ENCODE measurements at places on chromosomes 4 and X.

GRCh38 chrX:38552721-38553120, 8.6 kb upstream of the TSPAN7 start:
- no peak for DNase-seq

- no peak for DNase-seq
Measured at GRCh38 chr4:128517096-128517738, 229.6 kb upstream of the PGRMC2 start.

- no peak for DNase-seq
Measured at GRCh38 chr4:40140196-40140595, 56.6 kb upstream of the RHOH start.

DNA sequence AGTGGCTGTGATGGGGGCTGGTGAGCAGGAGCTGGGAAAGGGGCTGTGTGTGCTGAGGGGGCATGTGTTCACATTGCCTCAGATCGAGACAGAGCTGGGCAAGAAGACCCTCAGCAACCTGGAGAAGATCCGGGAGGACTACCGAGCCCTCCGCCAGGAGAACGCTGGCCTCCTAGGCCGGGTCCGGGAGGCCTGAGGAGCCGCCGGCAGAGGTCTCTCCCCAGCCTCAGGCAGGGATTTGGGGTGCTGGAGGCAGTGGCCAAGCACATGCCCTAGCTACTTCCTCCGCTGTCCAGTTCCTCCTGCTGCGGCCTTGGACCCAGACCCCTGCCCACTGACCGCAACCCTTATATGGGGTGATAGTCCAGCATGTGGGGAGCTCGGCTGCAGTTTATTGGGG, 14.4 kb downstream of the FOXP3 start:
- no peak for DNase-seq

GRCh38 chr4:89617317-89617716, 219.6 kb downstream of the SNCA start:
- DNase-seq = no peak

DNA sequence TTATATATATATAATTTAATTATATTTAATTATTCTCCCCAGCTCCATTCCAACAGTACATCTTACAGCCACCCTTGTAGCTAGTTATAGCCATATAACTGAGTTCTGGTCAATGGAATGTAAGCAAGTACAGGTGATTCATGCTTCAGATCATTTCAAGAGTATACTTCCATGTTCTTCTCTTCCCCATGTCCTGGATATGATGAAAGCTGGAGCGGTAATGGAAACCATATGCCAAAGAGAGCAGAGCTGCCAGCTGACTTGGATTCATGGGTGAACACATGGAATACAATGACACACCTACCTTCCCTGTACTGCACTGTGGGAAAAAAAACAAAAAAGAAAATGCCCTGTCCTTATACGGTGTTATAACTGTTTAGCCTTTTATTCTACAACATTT, 17.5 kb upstream of the CORIN start:
- no peak for DNase-seq
